Fibroblast of skin of right biceps (primary cell): ENCODE measurements at places on chromosomes 3 and 15.

DNA sequence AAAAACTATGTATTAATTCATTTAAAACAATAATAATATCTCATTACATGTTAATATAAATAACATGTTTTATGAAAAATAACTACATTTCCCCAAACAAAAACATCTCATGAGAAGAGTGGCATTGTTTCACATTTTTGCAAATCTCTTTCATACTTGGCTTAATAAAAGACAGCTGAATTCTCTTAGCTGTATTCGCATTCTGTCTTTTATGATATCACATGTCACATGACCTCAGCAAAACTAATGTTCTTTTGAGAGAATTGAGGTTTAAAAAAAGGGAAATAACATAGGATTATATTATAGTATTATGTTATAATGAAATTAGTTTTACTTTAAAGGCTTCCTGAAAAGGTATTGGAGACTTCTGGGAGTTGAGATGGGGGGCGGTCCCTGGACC, 48.4 kb upstream of the SPPL2A start:
- DNase-seq, result no peak

- DNase-seq, result peak; percentile 59
Measured at GRCh38 chr15:51828621-51829375, 655 bp upstream of the TMOD3 start.

GRCh38 chr15:47806008-47806407, 88.7 kb downstream of the SEMA6D start:
- no peak for DNase-seq

- DNase-seq, result no peak
Measured at GRCh38 chr15:72450805-72451204, 23.3 kb upstream of the ARIH1 start.

GRCh38 chr3:160685144-160685766, 8.3 kb downstream of the ARL14 start:
- DNase-seq, result no peak

DNA sequence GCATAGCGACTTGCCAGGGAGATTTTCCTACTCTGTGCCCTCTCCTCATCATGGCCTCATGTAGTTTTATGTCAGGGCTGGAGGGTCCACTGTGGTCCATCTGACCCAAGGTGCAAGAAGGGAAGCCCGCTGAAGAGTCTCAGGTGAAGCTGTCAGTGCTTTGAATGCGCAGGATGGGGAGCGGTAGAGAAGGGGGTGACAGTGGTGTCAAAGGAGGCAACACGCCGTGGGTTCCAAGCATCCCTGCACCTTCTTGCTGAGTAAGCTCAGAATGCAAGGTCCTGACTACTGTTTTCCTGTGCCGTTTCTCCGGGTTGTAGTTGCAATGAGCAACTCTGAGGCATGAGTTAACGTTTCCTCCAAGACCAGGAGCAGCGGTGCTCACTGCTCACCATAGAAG, 44.9 kb upstream of the RAB6B start:
- DNase-seq, result no peak

DNA sequence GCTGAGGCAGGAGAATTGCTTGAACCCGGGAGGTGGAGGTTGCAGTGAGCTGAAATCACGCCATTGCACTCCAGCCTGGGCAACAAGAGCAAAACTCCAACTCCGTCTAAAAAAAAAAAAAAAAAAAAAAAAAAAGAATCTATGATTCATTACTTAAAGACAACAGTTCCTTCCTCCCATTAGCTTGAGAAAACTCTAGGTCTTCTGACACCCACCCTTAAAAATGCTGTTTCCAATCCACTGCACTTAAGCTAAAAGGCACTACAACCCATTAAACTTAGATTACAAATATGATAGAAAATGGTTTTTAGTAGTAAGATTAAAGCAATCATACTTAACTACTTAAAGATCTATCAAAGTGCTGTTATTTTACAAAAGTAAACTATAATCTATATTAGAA, 40.0 kb upstream of the BHLHE40 start:
- peak; percentile 11 for DNase-seq

GRCh38 chr15:32918547-32918946, 200.7 kb downstream of the GREM1 start:
- no peak for DNase-seq

DNA sequence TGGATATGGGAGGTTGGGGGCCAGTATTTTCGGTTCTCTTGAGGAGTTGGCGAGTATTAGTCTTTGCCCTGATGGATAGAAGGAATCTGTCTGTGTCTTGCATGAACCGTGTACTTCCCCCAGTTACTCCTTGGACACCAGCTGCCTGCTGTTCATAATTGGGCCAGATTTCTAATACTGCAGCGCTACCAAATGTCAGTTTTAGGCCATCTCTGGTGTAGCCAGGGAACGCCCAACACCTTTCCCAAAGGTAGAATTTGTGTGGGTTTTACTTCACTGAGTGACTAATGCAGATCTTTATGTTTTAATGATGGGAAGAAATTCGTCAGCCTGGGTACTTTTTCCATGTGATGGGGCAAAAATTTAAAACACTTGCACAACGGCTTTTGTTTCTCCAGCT, 18.4 kb downstream of the FLNB start:
- no peak for DNase-seq

- peak; percentile 88 for DNase-seq
Measured at GRCh38 chr3:194312743-194313281, 38.3 kb downstream of the CPN2 start.

DNA sequence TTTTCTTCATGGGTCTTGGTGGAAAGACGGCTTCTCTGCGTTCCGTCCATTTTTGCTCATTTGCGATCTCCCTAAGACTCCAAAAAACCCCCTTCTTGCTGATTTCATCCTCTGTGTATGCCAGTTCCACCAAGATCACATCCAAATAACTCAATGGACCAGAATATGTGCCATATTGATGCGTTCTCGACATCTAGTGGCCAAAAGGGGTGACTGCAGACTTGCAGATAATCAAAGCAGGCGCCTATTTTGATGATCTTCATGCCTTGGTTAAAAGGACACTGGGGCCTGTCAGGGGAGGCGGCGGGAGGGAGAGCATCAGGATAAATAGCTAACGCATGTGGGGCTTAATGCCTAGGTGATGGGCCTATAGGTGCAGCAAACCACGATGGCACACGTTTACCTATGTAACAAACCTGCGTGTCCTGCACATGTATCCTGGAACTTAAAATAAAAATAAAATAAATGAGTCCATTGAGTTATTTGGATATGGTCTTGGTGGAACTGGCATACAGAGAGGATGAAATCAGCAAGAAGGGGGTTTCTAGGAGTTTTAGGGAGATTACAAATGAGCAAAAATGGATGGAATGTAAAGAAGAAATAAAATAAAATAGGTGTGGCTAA, 104.2 kb upstream of the RAD18 start:
- peak; percentile 67 for DNase-seq

- DNase-seq, result peak; percentile 64
Measured at GRCh38 chr15:52078876-52079700, 33.5 kb downstream of the BCL2L10 start.

GRCh38 chr3:51279448-51279847, 105.6 kb upstream of the MANF start:
- no peak for DNase-seq

- peak; percentile 89 for DNase-seq
Measured at GRCh38 chr3:14216257-14217048, 37.8 kb downstream of the LSM3 start.

DNA sequence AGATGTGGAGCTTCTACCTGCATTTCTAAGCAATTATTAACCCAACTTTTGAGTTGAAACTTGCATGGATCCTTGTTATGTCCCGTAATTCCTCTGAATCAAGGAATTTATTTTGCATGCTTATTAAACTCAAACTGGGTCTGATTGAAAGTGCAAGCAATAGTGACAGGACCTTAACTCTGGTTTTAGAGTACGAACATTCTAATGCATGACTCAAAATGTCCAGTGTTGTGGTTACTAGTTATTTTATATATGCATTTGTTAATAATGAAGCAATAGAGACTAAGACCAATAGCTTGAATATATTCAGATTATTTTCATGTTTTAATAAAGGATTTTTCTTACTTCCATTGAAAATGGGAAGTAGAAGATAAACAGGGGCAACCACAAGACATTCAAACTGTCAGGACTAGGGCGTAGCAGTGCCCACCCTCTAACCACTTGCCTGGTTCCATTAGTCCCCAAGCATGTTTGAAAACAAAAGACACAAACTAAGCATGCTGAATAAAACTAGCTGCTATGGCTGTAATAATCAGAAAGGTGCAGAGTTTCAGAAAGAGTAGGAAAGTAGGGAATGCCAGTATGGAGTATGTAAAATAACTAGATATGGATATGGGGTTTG, 28.1 kb downstream of the OIP5 start:
- no peak for DNase-seq
